ENCODE measurements at places on chromosomes 6 and 20. TPM values are rescaled to one million over a fixed set of nuclear protein-coding genes. Genes with fewer than 3 reads are reported as not detected.

FAM83D gene
- total RNA-seq: 0.78 TPM

SMLR1 gene
- total RNA-seq: not detected

TUBB1 gene
- total RNA-seq: not detected

GINS1 gene
- 2.4 TPM for total RNA-seq

CST9L gene
- not detected for total RNA-seq

AFDN gene
- total RNA-seq: 195 TPM

RAB32 gene
- total RNA-seq: 280 TPM

Data from nasal cavity respiratory epithelium epithelial cell of viscerocranial mucosa (primary cell).